ENCODE measurements at places on chromosomes 13 and 19. TPM values are rescaled to one million over a fixed set of nuclear protein-coding genes. Genes with fewer than 3 reads are reported as not detected.

DNA sequence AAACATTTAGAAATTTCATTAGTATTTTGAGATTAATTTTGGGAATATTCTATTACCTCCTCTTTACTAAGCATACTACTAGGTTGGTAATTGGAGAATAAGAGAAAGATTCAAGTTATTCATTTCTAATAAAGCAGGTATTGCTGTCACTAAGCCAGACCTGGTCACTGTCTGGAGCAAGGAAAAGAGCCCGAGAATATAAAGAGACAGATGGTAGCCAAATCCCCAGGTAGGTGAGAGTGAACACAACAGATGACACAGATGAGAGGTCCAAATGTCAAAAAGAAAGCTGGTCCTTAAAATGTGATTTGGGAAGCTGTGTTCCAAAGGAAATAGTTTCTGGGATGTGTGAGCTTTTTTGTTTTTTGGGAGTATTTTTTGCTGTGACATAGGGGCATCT, 128.6 kb downstream of the ZNF100 start:
- H3K36me3 ChIP-seq = no peaks in the 10 kb centered on the region
- H3K4me1 ChIP-seq = no peaks in the 10 kb centered on the region
- no peaks in the 10 kb centered on the region for H3K27me3 ChIP-seq
- DNase-seq = no peak

DNA sequence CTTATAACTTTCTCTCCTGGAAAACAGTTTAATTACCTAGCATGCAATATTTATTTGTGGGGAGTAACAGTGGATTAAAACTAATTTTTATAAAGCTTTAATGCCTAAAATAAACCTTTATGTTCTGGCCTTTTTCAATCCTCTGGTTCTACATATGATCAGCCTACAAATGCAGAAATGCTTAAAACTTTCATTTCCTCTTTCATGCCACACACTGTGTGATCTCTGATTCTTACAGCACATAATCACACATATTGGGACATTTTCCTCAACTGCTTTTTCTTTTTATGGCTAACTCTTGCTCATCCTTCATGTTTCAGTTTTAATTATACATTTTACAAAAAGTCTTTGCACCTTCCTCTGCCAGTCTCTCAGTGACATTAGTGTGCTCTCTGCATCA, 910.8 kb upstream of the SLITRK6 start:
- no peak for DNase-seq
- H3K27ac ChIP-seq = no peak overlapping the region
- H3K4me1 ChIP-seq = no peaks in the 10 kb centered on the region
- H3K36me3 ChIP-seq = no peaks in the 10 kb centered on the region
- no peaks in the 10 kb centered on the region for H3K27me3 ChIP-seq

DNA sequence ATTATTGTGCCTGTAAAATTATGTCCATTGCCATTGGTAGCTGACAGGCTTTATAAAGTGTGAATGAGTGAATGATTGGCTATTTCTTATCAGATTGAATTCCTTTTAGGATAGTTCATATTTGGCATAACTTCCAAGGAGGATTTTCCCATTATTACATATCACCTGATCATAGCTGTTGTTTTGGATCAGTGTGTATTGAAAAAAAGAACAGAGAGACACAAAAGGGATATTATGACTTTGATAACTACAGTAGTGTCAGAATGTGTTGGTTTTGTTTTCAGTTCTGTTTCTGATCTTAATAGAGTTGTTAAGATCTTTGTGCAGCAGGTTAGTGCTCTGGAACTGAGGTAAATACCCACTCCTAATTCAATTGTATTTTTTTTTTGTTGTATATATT, 103.8 kb downstream of the LRCH1 start:
- H3K36me3 ChIP-seq = no peaks in the 10 kb centered on the region
- DNase-seq = no peak
- no peak overlapping the region for H3K27ac ChIP-seq
- no peak overlapping the region for H3K4me3 ChIP-seq

- DNase-seq = no peak
- no peaks in the 10 kb centered on the region for H3K27me3 ChIP-seq
- H3K27ac ChIP-seq = no peak overlapping the region
- no peaks in the 10 kb centered on the region for H3K4me1 ChIP-seq
- H3K4me3 ChIP-seq = no peak overlapping the region
These were observed 64.5 kb upstream of the ZNF724 start for GRCh38 chr19:23314505-23315251.

DNA sequence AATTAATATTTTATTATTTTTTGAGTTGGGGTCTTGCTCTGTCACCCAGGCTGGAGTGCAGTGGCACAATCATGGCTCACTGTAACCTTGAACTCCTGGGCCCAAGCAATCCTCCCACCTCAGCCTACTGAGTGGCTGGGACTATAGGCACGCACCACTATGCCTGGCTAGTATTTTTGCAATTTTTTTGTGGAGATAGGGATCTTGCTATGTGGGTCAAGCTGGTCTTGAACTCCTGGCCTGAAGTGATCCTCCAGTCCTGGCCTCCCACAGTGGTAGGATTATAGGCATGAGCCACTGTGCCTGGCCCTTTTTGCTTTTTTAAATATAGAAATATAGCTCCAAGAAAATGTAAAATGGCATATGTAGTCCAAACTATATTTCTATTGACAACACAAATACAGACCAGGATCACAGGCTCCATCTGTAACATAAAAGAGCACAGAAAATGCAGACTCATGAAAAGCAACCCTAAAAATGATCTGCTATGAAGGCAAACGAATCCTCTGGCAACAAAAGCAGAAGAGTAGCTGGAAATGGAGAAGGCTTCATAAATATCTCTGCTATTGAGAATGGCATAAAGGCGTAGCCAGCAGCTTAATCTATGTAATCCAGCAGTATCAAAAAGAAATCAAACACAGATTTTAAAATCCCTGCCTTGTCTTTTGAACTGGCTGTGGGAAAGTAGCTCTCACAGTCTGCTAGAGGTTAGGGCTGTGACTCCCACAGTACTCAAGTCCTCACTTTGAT, 200.6 kb downstream of the LHFPL6 start:
- no peaks in the 10 kb centered on the region for H3K4me1 ChIP-seq
- H3K27me3 ChIP-seq = no peaks in the 10 kb centered on the region
- DNase-seq = no peak
- H3K27ac ChIP-seq = no peak overlapping the region

DNA sequence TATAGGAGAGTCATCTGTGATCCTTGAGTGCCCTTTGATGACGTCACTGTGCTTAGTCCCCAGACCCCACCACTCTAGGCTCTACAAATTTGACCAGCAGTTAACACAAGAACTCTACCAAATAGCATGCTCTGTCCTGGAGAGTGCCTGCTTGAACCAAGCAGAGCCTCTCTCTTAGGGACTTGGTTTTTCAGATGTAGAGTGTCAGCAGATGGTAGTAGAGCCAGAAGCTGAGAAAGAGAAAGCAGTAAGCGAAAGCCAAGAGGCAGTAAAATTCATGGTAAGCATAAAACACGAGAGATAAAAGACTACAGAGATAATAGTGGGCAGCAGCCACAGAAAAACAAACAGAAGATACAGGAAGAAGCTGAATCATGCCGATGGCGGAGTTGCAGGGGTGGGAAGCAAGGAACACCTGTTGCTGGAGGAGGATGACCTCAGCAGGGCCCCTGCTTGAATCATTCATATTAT, 193.3 kb downstream of the SLC7A1 start:
- H3K27ac ChIP-seq = no peak overlapping the region
- DNase-seq = no peak
- H3K36me3 ChIP-seq = no peaks in the 10 kb centered on the region
- H3K4me1 ChIP-seq = no peaks in the 10 kb centered on the region
- no peak overlapping the region for H3K4me3 ChIP-seq

GRCh38 chr13:29954082-29955028, 103.9 kb upstream of the UBL3 start:
- no peaks in the 10 kb centered on the region for H3K36me3 ChIP-seq
- H3K4me3 ChIP-seq = no peak overlapping the region
- no peak overlapping the region for H3K27ac ChIP-seq
- no peaks in the 10 kb centered on the region for H3K27me3 ChIP-seq
- no peak for DNase-seq

GRCh38 chr13:109904218-109904617, 117.8 kb upstream of the IRS2 start:
- H3K36me3 ChIP-seq = no peaks in the 10 kb centered on the region
- H3K27me3 ChIP-seq = no peaks in the 10 kb centered on the region
- H3K4me1 ChIP-seq = no peaks in the 10 kb centered on the region
- no peak for DNase-seq

DNA sequence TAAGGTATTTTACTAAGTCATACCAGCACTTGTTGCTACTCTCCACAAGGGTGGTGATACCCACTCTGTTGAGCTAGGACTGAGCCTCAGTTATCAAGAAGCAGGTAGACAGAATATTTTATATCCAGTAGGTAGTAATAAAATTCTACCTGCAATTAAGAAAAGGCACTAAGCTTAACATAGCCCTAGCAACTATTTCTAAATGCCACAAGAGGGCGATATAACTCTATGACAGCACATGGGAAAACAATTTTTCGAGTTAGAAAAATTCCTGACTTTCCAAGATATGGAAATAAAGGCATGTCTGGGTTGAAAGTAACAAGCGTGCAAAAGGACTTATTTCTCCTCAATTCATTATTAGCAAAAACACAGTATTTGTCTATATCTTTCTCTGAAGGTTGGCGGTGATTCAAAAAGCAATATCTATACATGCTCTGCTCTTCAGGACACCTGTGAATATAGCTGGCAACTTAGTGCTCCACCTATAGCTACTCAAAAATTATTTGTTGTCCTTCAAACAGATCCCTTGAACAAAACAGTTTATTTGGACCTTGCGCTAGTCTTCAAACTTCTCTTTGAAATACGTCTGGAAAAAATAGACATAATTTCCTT, 14.7 kb downstream of the CCDC169 start:
- no peak overlapping the region for H3K4me3 ChIP-seq
- H3K4me1 ChIP-seq = no peaks in the 10 kb centered on the region
- H3K36me3 ChIP-seq = no peaks in the 10 kb centered on the region

- no peak overlapping the region for H3K27ac ChIP-seq
- peaks cover 55% of the 10 kb centered on the region for H3K4me1 ChIP-seq
- H3K27me3 ChIP-seq = peaks cover 63% of the 10 kb centered on the region
- DNase-seq = peak; percentile 7
- peak overlapping the region; percentile 17 for H3K4me3 ChIP-seq
- H3K36me3 ChIP-seq = no peaks in the 10 kb centered on the region
These were observed 927 bp upstream of the TSHZ3 start for GRCh38 chr19:31350033-31350692.

DNA sequence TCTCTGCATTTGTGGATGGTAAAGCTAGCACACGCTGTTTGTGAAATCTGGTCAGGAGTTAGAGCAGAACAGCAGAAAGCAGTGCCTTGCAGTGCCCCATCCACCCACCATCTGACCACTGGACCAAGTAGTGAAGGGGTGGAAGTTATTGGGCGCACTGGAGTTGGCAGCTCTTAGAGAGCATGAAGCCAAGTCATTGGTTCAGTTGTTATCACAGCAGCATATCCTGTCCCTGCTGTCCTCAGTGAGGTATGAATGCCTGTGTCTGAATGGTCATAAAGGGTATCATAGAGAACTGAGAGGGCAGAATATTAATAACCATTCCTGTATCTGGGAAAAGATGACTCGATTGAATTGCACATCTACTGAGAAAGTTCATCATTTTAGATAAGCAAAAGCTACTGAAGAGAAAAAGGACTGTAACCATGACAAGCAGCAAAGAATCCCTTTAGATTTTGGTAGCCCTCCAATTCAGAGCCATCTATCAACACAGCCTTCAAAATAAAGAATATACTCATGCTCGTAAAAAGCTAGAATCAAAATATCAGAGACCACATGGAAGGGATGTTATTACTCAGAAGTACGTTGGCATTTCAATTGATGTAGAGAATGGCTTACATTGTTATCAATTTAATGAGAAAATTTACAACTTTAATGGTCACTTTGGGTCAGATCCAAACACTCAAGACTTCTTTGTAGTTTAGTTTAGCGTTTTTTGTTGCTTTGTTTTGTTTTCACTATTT, 919.0 kb downstream of the EFNB2 start:
- no peak overlapping the region for H3K4me3 ChIP-seq
- H3K36me3 ChIP-seq = no peaks in the 10 kb centered on the region
- no peak overlapping the region for H3K27ac ChIP-seq
- DNase-seq = no peak

DNA sequence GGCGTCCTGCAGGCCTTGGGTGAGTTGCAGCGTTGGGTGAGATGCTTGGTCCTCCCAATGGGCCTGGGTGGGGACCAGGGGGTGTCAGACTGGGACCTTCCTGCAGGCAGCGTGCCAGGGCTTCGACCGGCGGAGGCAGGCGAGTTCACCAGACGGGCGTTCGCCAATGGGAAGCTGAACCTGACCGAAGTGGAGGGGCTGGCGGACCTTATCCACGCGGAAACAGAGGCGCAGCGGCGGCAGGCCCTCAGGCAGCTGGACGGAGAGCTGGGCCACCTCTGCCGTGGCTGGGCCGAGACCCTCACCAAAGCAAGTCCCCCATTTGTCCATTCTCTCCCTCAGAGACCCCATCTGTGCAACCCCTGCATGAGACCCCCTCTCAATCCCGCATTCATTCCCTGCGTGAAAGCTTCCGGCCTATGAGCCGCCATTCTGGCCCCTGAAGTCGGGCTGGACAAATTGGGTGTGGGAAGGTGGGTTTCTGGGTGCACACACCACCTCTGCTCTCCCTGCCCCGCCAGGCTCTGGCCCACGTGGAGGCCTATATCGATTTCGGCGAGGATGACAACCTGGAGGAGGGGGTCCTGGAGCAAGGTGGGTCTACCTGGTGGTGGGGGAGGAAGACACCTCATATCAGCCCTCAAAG, 1.2 kb downstream of the GTPBP3 start:
- no peak overlapping the region for H3K27ac ChIP-seq
- H3K4me1 ChIP-seq = peaks cover 37% of the 10 kb centered on the region
- H3K27me3 ChIP-seq = no peaks in the 10 kb centered on the region
- H3K4me3 ChIP-seq = no peak overlapping the region

- H3K27me3 ChIP-seq = no peaks in the 10 kb centered on the region
- H3K4me1 ChIP-seq = no peaks in the 10 kb centered on the region
- DNase-seq = no peak
- no peak overlapping the region for H3K4me3 ChIP-seq
These were observed 1824.2 kb downstream of the OLFM4 start for GRCh38 chr13:54852831-54853230.

- H3K4me1 ChIP-seq = peaks cover 35% of the 10 kb centered on the region
- no peak for DNase-seq
- no peaks in the 10 kb centered on the region for H3K36me3 ChIP-seq
- H3K27me3 ChIP-seq = no peaks in the 10 kb centered on the region
- H3K27ac ChIP-seq = no peak overlapping the region
These were observed 90.5 kb downstream of the STK24 start for GRCh38 chr13:98486412-98486811.

Gene IGFL1
- not detected for total RNA-seq

Gene TMEM272
- not detected for total RNA-seq

Gene PSG5
- total RNA-seq = not detected

Gene CCDC70
- not detected for total RNA-seq

Gene PBX4
- total RNA-seq = 15.9 TPM

Gene ZNF780A
- 17.0 TPM for total RNA-seq

Gene KLK4
- total RNA-seq = not detected

Gene NCAN
- not detected for total RNA-seq

Gene SLC17A7
- not detected for total RNA-seq

Gene RNF17
- not detected for total RNA-seq

Gene NLRP11
- not detected for total RNA-seq
